Renal pelvis (tissue), 12 donors: ENCODE measurements at places on chromosomes 2 and 18.
A peak's percentile ranks its signal among the peaks of the same experiment; 100 is the strongest.

DNA sequence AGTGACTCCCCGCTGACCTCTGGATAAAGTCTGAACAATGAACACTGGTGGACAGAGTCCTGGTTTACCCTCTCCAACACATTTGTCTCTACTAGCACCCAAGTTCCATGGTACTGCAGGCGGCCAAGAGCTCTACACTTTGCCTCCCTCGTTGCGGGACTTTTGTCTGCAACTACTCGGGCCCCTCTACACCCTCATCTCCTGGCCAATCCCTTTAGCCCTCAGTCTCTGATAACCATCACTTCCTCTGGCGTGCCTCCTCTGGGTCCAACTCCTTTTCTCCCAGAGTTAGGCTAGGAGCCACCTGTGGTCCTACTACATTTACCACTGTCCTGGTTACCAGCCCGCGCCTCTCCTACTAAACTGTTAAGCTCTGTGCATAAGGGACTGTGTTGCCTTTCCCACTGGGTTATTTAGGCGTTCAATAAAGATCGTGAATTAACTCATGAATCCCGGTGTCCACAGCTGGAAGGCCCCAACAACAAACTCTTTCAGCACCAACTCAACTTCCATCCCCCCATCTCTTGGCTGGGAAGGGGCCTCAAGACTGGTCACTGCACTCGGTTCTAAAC lies 757 bp downstream of the HDHD2 start:
- DNase-seq: no peak

GRCh38 chr18:46536215-46536874 lies 120.7 kb downstream of the LOXHD1 start:
- no peak for DNase-seq

GRCh38 chr2:58207189-58207588 lies 33.9 kb downstream of the FANCL start:
- DNase-seq: no peak

- DNase-seq: no peak
Observed at GRCh38 chr2:195861821-195862220, 204.8 kb downstream of the SLC39A10 start.

DNA sequence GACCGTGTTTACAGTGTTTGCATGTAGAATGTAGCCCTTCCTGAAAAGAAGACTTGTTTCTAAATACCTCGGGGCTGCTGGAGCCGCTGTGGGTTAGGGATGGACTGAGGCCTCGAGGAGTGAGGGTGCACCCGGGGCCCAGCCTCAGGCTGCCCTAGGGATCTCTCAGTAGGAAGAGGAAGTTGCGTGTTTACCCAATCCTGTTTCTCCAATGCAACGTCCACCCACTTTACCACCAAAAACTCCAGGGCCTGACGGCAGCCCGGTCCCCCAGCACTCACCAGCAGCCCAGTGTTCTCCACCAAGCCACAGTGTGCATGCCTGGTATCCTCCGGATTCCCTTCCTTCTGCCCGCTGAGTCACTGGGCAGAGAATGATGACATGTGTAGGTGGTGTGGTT lies 255.8 kb downstream of the GLI2 start:
- DNase-seq: no peak

DNA sequence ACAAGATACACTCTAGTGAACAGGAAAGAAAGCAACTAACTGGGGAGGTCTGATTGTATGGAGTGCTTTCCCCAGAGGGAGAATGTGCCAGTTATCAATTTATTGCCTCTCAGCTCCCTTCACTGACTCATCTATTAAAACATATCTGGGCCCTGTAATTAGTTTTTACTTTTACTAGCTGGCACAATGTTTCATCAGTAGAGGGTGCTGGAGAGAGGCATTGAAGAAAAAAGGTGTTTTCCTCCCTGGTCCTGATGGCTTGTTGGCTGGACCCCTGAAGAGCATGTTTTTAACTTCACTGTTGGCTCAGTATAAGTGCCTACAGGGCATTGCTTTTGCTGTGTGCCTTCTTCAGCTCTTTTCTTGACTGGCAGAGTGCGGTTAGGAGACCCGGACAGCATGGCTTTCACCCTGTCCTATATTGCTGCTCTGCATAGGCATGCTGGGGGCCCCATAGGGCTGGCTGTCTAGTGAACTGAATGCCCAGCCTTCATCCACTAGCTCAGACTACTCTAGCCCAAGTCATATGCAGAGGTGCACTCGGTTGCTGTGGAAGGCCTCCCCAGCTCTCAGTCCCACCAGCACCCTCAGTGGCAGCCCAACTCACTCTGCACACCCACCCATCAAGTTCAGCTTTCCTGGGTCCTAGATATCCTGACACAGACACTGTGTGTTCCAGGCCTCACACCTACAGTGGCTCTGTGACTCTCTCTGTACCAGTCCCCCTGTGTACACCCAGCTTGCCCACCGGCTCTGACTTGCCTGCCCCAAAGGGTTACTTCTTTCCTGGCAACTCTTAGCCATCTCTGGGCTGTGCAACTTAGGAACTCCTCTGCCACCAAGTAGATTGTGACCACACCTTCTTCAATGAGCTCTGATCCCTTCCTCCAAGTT lies 62.3 kb upstream of the ACYP2 start:
- DNase-seq: no peak

GRCh38 chr18:44799382-44799906 lies 118.8 kb downstream of the SETBP1 start:
- no peak for DNase-seq

DNA sequence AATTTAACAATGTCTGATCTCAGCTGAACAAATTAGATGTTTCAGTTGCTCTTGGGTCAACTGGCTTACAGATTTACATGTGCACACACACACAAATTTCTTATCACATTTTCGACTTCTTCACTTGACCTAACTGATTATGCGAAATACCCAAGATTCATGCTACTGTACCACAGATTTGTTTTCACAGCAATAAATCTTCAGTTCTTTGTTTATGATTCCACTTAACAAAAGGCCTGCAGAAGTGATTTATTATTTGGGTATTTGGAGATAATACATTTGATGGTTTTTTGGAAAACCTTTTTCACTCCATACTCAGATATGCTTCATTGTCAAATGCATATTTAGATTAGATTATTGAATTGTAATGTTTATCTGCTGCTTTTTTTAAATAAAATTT lies 129.0 kb downstream of the GALNT1 start:
- DNase-seq: no peak

DNA sequence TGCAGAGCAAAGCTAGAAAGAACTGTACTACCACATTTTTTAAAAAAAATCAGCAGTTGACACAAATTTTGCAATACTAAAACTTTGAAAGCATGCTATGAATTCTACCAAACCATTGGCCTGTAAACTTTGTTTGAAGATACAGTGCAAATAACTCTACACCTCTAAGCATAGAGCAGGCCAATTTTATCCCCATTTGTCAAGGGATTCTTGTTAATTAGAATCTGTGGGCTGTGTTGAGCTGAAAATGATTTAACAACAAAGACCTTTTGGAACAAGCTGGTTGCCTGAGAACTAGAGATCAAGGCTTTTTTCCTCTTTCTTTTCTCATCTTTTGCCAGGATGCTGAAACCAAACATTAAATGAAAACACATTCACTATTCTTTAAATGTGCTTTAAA lies 886.0 kb upstream of the CDH2 start:
- no peak for DNase-seq

GRCh38 chr2:230153390-230153976 lies 66.3 kb downstream of the SP110 start:
- no peak for DNase-seq

DNA sequence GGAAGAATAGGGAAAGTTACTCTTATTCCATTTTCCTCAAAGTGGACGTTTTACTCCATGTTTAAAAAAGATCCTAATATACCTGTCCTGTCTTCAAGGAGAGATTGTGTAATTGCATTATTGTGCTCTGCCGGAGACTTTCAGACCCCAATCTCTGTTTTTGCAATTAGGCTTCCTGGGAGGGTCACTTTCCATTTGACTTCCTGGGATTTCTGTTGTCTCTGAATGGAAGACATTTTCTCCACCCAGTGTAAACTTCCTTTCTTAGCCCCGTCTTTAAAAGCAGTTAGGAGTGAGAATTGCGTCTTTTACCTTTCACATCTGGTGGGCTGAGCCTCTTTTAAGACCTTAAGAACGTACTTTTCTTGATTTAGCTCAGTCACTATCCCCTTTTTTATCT lies 63.0 kb downstream of the ZNF532 start:
- no peak for DNase-seq

DNA sequence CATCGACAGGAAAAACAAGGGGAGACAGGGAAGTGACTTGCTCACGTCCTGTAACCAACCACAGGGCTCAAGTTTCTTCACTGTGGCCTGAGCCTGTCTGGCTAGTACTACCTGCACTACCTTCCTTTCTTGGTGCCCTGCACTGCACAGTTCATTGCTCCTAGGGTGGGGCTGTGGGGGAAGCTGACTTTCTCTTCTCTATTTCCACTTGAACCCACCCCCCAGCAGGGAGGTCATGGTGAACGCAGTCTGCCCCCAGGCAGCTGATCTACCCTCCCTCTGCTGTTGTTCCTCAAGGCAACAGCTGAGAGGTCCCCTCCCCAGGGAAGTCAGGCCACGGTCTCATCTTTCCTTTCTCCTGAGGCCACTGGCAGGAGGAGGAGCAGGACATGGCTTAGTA lies 532.1 kb downstream of the SOX11 start:
- peak; percentile 59 for DNase-seq

GRCh38 chr2:121099329-121100290 lies 185.4 kb downstream of the TFCP2L1 start:
- DNase-seq: no peak

DNA sequence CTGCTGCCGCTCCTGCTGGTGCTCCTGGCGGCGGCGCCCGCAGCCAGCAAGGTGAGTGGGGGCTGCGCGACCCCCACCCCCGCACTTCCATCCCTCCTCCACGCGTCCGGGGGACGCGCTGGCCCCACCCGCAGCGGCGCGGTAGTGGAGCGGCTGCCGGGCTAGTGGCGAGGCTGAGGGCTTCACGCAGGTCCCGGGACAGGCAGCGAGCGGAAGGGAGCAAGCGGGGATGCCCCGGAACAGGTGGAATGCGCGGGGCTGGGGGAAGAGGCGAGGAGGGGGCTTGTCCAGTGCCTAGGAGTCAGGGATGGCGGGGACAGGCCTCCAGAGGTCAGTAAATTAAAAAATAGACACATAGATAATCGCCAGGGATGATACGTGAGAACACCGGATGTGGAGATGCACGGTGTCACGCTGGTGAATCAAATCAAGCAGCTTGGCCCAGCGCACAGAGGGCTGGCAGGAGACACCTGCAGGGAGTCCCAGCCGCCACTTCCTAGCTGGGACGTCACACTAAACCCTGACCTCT lies 403 bp downstream of the COL4A3 start:
- DNase-seq: no peak

- no peak for DNase-seq
Observed at GRCh38 chr2:14516844-14517243, 115.7 kb upstream of the LRATD1 start.
